ENCODE measurements at places on chromosomes 7 and 10.

DNA sequence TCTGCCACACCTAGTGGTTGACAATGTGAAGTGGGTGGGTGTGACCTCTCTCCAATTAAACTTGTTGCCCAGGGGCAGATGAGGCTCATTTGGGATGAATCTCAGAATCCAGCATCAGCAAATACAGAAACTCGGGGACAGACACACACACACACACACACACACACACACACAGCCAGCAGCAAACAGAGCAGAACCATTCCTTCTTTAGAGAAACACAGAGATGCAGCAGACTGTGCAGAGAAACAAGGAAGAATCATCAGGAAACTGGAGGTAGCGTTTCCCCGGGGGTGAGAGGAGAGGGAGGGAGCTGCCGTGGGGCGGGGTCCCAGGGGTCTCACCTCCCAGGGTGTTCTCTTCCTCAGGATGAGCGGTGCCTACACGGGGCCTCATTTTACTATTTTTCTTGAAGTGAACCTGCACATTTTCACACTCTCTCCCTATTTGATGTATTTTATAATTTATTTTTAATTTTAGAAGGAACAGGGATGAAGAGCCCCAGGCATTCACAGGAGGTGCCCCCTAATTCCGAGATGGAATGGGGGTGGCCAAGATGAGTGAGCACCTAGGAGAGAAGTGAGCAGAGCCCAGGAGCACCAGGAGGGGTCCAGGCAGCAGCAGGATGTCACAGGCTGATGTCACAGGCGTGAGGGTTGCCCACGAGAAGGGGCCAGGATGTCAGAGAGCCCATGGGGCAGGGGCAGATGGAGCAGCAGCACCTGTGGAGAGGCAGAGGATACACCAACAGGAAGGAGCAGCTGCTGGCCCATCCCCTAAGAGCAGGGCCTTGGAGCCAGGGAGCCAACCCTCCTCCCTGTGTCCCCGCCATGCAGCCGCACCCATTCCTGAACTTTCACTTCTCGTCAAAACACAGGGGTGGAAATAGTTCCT, 85.3 kb upstream of the PPP2R2D start:
- no peak overlapping the region for H3K4me3 ChIP-seq
- no peaks in the 10 kb centered on the region for H3K27me3 ChIP-seq
- no peak overlapping the region for H3K27ac ChIP-seq
- H3K4me1 ChIP-seq = no peaks in the 10 kb centered on the region
- no peak for DNase-seq

DNA sequence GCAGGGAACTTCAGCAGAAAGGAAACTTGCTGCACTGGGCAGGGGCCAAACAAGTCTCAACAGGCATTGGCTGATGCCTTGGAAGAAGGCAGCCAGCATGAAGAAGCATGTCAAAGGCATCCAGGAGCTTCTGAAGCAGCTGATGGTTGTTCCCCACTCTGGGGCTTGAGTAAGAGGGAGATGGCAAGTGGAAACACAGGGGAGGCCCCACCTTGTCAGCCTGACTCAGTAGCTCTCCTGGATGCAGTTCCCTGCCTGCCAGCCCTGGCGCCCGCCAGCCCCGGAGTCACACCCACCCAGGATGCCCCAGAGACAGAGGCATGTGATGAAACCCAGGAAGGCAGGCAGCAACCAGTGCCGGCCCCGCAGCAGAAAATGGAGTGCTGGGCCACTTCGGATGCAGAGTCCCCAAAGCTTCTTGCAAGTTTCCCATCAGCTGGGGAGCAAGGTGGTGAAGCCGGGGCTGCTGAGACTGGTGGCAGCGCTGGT, 96.5 kb downstream of the TACC2 start:
- no peaks in the 10 kb centered on the region for H3K36me3 ChIP-seq
- no peak overlapping the region for H3K4me3 ChIP-seq
- no peak for DNase-seq
- H3K27me3 ChIP-seq = no peaks in the 10 kb centered on the region
- no peak overlapping the region for H3K27ac ChIP-seq

- DNase-seq = no peak
- peaks cover 7% of the 10 kb centered on the region for H3K4me1 ChIP-seq
- no peaks in the 10 kb centered on the region for H3K36me3 ChIP-seq
- H3K27me3 ChIP-seq = 0 out of 2 replicates have a peak, but pooled peaks cover 4% of the 10 kb centered on the region
- no peak overlapping the region for H3K27ac ChIP-seq
- no peak overlapping the region for H3K4me3 ChIP-seq
These were observed 10.8 kb upstream of the BAG3 start for GRCh38 chr10:119640384-119640783.

DNA sequence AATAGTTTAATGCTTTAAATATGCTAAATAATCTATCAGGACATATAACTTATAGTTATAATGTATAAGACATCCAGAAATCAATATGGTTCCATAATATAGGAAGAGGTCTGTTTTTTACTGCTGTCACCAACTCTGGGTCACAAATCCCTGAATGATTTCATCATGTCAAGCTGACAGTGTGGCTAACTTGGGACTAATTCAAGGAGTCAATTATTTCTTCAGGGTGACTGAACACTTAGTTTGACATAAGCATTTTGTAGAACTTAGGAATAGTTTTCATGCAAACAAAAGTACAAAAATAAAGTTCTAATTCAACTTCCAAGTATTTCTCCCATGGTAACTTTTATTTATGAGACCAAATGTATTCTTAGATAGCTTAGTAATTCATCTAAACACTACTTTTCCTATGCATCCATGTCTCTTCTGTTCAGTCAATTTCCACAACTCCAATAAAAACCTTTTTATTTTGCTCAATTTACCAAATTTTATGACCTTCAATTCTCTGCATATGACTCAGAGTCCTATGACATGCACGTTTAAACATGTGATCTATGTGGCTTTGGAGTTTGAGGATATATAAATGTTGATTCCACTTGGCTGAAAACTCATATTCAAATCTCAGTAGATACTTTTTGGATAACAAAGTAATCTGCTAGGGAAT, 40.3 kb upstream of the GNAT3 start:
- no peaks in the 10 kb centered on the region for H3K4me1 ChIP-seq
- H3K27ac ChIP-seq = no peak overlapping the region
- H3K36me3 ChIP-seq = no peaks in the 10 kb centered on the region
- no peak for DNase-seq

GRCh38 chr10:43084812-43085211, 7.9 kb downstream of the RET start:
- DNase-seq = no peak
- H3K36me3 ChIP-seq = no peaks in the 10 kb centered on the region
- H3K27me3 ChIP-seq = no peaks in the 10 kb centered on the region
- H3K4me3 ChIP-seq = no peak overlapping the region

DNA sequence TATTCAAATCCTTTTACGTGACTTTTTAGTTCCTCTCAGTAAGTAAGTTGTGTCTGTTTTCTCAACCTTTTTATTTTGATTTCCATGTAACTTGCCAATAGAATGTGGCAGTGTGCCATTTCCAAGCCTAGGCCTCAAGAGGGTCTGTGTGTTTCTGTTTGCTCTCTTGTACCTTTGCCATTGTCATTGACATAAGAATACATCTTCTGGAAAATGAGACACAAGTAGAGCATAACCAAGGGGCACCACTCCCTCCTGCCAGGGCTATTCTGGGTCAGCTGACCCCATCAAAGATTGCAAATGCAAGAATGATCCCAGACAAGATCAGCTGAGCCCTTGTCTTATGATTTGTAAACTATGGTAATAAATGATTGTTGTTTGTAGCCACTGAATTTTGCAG, 524.0 kb downstream of the IPMK start:
- H3K4me3 ChIP-seq = no peak overlapping the region
- H3K4me1 ChIP-seq = no peaks in the 10 kb centered on the region

- H3K4me3 ChIP-seq = no peak overlapping the region
- no peaks in the 10 kb centered on the region for H3K36me3 ChIP-seq
- H3K27me3 ChIP-seq = no peaks in the 10 kb centered on the region
These were observed 498.1 kb upstream of the POT1 start for GRCh38 chr7:125427676-125428075.

DNA sequence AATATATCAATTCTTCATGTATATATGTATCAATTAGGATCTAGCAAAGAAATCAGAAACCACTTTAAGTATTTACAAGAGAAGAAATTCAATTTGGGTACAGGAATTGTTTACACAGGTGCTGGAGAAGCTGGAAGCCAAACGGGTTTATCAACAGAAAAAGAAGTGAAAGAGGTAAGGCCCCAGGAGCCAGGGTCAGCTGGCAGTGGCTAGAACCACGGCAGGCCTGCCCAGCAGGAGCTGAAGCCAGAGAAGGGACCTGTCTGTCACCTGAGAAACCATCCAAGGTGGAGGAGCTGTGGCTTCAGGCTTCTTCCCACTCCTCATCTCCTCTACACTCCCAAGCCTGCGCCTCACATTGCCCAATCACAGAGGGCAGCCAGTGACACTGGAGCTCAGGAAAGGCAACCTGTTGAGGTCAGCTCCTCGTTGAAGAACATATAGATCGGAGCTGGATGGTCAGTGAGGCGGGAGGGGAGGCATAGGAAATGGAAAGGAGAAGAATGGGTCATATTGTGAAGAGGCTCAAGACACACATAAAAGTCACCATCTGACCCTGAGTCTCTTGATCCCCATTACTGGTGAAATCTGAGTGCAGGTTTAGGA, 182.6 kb downstream of the REEP3 start:
- H3K27ac ChIP-seq = peak overlapping the region; percentile 61
- DNase-seq = no peak
- no peak overlapping the region for H3K4me3 ChIP-seq

GRCh38 chr7:2387897-2388636, 15.3 kb upstream of the CHST12 start:
- no peaks in the 10 kb centered on the region for H3K4me1 ChIP-seq
- DNase-seq = no peak
- no peaks in the 10 kb centered on the region for H3K36me3 ChIP-seq
- H3K27ac ChIP-seq = no peak overlapping the region
- no peaks in the 10 kb centered on the region for H3K27me3 ChIP-seq

- no peak for DNase-seq
- H3K36me3 ChIP-seq = no peaks in the 10 kb centered on the region
- H3K4me3 ChIP-seq = no peak overlapping the region
- H3K27me3 ChIP-seq = no peaks in the 10 kb centered on the region
- H3K4me1 ChIP-seq = no peaks in the 10 kb centered on the region
These were observed 158.2 kb upstream of the PTPRZ1 start for GRCh38 chr7:121714559-121715303.

DNA sequence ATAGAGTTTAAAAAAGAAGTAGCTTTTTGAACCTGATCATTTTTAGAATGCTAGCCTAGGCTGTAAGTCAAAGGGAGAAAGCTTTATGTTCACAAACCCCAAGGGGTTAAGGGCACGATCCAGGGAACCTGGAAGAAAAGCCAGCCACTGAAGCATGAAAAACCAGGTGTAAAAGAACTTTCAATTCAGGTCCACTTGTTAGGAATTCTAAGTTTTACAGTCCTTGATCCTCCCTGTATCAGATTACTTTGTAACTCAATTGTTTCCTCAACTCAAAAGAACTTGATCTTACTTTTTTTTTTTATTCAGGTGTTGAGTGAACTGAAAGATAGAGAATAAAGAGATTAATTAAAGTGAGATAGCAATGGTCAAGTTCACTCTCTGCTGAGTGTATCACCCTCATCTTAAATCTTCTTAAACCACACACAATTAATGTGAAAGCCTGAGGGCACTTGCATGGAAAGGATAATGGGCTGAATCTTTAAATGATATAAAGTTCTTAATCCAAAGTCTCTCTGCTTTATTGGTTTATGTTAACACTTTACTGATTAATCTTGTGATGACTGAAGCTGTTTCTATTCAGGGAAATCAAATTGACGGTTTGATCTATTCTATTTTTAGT, 672.2 kb upstream of the LRRN3 start:
- H3K27me3 ChIP-seq = no peaks in the 10 kb centered on the region
- DNase-seq = no peak
- no peaks in the 10 kb centered on the region for H3K4me1 ChIP-seq
- no peak overlapping the region for H3K4me3 ChIP-seq
- H3K36me3 ChIP-seq = no peaks in the 10 kb centered on the region
- H3K27ac ChIP-seq = no peak overlapping the region

- no peaks in the 10 kb centered on the region for H3K4me1 ChIP-seq
- DNase-seq = no peak
- H3K27ac ChIP-seq = no peak overlapping the region
- H3K27me3 ChIP-seq = no peaks in the 10 kb centered on the region
- H3K36me3 ChIP-seq = no peaks in the 10 kb centered on the region
These were observed 56.6 kb downstream of the BMPER start for GRCh38 chr7:33961948-33962347.

GRCh38 chr10:113049881-113050280, 99.8 kb downstream of the TCF7L2 start:
- DNase-seq = no peak
- H3K4me3 ChIP-seq = no peak overlapping the region
- H3K27me3 ChIP-seq = no peaks in the 10 kb centered on the region
- H3K27ac ChIP-seq = no peak overlapping the region

GRCh38 chr10:109679478-109679877, 243.8 kb downstream of the XPNPEP1 start:
- no peak overlapping the region for H3K27ac ChIP-seq
- no peaks in the 10 kb centered on the region for H3K27me3 ChIP-seq
- H3K4me1 ChIP-seq = no peaks in the 10 kb centered on the region
- no peaks in the 10 kb centered on the region for H3K36me3 ChIP-seq
- H3K4me3 ChIP-seq = no peak overlapping the region

DNA sequence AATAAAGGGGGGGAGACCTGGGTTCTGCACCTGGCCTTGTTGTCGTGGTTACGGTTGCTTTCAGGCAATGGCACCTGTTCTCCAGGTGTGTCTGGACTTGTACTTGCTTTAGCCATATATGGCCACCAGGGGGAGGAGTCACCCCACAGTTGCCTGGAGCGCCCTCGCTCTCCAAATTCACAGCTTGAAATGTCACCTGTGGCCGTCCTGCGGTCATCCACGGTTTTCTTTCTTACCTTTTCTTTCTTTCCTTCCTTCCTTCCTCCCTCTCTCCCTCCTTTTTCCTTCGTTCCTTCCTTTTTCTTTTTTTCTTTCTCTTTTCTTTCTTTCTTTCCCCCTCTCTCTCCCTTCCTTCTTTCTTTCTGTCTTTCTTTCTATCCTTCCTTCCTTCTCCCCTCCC, 157.2 kb upstream of the ZNF92 start:
- H3K4me1 ChIP-seq = no peaks in the 10 kb centered on the region
- H3K27me3 ChIP-seq = no peaks in the 10 kb centered on the region
- H3K36me3 ChIP-seq = no peaks in the 10 kb centered on the region
- no peak overlapping the region for H3K4me3 ChIP-seq
- no peak overlapping the region for H3K27ac ChIP-seq

GRCh38 chr10:106929291-106929895, 235.1 kb downstream of the SORCS1 start:
- H3K4me3 ChIP-seq = no peak overlapping the region
- no peaks in the 10 kb centered on the region for H3K4me1 ChIP-seq
- no peak for DNase-seq
- no peaks in the 10 kb centered on the region for H3K27me3 ChIP-seq

DNA sequence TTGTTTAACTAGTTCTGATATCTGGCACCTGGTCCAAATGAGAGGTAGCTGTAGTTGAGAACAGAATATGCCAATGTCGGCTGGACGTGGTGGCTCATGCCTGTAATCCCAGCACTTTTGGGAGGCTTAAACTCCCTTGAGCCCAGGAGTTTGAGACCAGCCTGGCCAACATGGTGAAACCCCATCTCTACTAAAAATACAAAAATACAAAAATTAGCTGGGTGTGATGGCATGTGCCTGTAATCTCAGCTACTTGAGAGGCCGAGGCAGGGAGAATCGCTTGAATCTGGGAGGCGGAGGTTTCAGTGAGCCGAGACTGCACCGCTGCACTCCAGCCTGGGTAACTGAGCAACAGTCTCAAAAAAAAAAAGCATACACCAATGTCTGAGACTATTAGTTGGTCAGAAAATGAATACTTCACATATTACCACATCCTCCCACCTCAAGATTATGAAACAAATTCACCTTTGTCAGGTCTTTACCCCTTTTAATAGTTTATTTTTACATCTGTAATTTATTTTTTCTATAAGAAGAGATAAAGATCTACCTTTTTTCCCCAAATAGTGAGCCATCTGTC, 38.8 kb downstream of the EPC1 start:
- no peaks in the 10 kb centered on the region for H3K27me3 ChIP-seq
- H3K4me3 ChIP-seq = no peak overlapping the region
- H3K4me1 ChIP-seq = no peaks in the 10 kb centered on the region
- H3K36me3 ChIP-seq = peaks cover 34% of the 10 kb centered on the region
- H3K27ac ChIP-seq = no peak overlapping the region

Measured in Karpas-422 (cell line).